ENCODE measurements at places on chromosomes 3 and 15.

DNA sequence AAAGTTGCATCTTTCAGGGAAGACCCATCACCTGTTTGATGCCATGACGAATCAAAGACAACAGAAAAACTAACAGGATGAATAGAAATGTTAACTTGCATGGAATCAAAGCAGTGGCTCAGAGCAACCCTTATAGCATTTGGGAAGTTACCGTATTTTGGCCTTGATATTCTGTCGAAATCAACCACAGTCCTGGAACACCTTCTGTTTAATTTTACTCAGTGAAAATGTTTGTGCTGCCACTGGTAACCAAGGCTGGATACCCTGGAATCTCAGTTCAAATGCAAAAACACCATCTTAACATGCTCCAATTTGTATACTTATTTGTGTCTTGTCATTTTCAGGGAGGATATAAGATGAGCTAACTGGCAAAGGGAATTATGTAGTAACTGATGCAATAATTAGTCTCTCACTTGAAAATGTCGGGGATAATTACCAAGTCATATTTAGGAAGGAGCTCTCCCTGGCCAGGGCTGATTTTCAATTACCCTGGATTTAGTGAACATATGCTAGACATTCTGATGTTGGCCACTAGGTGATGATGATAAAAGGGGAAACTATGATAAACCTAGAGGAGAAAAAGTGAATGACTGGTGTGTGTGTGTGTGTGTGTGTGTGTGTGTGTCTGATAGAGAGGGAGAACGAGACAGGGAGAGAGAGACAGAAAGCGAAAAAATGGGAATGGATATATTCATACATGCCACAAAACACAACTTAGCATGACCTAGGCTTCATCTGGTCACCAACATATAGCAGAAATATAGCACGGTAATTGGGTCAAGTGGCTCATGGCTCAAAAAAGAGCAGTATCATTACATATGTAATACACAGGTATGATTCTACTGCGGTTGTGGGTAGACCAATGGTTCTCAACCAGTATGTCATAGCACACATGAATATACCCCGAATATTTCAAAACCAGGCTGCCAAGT, 19.0 kb upstream of the PRICKLE2 start:
- no peak for DNase-seq

DNA sequence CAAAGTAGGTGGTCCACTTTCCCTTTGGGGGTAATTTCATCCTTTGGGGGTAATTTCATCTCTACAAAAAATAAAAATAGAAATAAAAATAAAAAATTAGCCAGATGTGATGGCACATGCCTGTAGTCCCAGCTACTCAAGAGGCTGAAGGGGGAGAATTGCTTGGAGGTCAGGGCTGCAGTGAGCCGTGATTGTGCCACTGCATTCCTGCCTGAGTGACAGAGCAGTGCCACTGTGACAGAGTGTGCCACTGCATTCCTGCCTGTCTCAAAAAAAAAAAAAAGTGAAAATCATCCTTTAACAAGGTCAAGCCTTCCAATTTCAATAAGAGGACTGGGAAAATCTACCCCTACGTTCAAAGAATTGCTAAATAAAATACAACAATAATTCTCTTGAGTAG, 22.8 kb downstream of the SERP1 start:
- no peak for DNase-seq

- DNase-seq = no peak
Measured at GRCh38 chr15:75091814-75092213, 68.4 kb downstream of the PPCDC start.

- no peak for DNase-seq
Measured at GRCh38 chr3:37987315-37987697, 3.3 kb upstream of the VILL start.

DNA sequence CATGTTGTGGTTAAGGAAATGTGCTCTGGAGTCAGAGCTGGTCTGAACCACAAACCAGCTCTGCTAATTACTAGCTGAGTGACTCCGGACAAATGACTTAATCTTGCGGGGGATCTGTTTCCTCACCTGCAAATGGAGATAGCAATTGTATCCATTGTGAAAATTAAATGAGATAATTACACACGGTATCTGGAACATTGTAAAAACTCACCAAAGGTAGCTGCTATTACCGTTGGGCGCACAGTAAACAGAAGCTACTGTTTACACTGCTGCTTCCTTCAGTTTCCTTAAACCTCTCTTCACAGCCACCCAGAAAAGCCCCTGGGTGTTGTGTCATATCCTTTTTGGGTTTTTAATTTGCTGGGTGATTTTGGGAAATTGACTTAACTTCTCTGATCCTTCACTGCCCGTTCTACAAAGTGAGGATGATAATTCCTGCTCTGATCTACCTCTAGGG, 107.8 kb downstream of the MEGF11 start:
- DNase-seq = no peak

DNA sequence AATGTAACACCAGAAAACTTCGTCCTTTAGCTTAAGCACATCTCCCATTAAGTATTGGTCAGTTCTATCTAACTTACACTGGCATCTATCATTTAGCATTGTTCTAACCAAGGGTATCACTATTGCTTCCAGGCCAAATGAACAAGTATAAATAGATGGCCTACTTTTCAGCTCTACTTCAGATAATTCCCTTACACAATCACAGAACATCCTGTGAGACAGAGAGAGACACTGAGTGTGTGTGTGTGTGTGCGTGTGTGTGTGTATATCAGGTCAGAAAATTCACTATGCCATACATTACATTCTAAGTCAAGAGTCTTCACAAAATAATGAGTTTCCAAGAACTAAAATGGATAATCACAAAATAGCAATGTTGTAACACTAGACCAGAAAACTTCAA, 39.1 kb downstream of the SCAPER start:
- no peak for DNase-seq

- DNase-seq = no peak
Measured at GRCh38 chr3:72567474-72567873, 280.8 kb downstream of the SHQ1 start.

- no peak for DNase-seq
Measured at GRCh38 chr3:102069211-102069662, 219.9 kb downstream of the NFKBIZ start.

GRCh38 chr3:46948830-46949671, 27.5 kb downstream of the CCDC12 start:
- DNase-seq = no peak

DNA sequence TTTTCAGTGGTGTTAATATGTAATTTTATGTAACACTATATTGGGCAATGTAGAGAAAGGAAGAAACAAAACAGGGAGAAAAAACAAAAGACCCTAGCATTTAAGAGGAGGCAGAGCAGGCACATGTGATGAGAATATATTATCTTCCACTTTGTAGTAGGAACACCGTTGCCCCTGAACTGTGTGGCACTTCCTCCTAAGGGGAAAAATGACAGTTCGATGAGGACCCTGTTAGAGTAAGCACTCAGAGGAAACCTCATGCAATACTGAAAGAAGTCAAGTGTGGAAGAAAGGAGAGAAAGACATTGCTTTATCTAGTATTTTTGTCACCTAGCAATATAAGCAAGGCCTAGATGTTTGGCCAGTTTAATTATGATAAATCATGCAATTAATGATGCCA, 32.2 kb downstream of the ARPP21 start:
- DNase-seq = no peak

- no peak for DNase-seq
Measured at GRCh38 chr3:49591615-49592014, 37.3 kb downstream of the BSN start.

GRCh38 chr3:37700466-37701248, 161.0 kb upstream of the CTDSPL start:
- DNase-seq = no peak

DNA sequence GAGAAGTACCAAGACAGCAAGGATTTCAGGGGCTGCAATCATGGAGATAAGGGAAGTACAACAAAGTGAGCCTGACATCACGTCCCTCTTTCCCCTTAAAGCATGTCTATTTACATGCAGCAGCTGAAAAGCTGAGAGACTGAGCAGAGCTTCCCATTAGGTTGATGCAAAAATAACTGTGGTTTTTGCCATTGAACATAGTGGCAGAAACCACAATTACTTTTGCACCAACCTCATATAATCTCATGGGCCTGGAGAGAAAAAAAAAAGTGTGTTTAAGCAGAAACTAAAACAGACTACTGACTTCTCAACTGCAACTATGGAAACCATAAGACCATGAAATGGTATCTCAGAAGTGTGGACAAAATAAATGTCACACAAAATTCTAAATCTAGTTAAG, 48.3 kb downstream of the CCDC12 start:
- DNase-seq = no peak

GRCh38 chr3:187550446-187550845, 119.7 kb downstream of the SST start:
- no peak for DNase-seq

- DNase-seq = no peak
Measured at GRCh38 chr3:46089237-46090011, 62.1 kb upstream of the XCR1 start.

- no peak for DNase-seq
Measured at GRCh38 chr3:178456621-178457285, 79.5 kb upstream of the KCNMB2 start.

DNA sequence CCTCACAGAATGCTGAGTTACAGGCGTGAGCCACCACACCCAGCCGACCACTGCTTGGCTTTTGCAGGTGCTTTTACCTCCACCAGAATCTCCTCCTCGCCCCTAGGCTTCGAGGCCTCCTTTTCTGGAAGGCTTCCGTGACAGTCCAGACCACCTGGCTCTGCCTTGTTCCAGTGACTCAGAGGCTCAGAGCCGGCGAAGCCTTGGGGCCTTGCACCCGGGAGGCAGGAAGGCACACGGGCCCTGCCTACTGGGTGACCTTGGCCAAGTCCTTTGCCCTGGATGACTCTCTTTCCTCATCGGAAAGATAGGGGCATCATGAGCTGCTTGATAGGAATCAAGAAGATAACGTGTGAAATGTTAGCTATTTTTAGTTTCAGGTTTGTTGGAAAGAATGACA, 31.3 kb upstream of the FURIN start:
- DNase-seq = no peak

DNA sequence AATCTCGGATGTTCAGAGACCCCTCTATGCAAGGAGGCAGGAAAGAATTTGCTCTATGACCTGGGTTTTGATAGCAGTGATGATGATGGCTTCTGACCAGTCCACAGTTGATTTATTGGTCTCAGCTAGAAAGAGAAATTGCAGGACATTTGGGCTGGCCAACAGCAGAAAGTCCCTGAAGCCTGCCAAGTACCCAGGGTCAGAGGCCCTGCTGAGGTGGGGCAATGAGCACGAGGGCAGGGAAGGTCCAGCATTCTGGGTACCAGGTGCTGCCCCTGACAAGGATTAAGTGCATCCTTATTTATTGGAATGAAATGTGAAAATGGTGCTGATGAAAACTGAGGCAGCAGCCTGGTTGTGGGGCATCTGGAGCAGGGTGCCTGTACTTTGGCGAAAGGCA, 19.8 kb downstream of the C3orf62 start:
- no peak for DNase-seq

GRCh38 chr15:83365370-83365938, 81.0 kb upstream of the BNC1 start:
- no peak for DNase-seq

- no peak for DNase-seq
Measured at GRCh38 chr3:38404286-38404685, 49.4 kb upstream of the ACVR2B start.

DNA sequence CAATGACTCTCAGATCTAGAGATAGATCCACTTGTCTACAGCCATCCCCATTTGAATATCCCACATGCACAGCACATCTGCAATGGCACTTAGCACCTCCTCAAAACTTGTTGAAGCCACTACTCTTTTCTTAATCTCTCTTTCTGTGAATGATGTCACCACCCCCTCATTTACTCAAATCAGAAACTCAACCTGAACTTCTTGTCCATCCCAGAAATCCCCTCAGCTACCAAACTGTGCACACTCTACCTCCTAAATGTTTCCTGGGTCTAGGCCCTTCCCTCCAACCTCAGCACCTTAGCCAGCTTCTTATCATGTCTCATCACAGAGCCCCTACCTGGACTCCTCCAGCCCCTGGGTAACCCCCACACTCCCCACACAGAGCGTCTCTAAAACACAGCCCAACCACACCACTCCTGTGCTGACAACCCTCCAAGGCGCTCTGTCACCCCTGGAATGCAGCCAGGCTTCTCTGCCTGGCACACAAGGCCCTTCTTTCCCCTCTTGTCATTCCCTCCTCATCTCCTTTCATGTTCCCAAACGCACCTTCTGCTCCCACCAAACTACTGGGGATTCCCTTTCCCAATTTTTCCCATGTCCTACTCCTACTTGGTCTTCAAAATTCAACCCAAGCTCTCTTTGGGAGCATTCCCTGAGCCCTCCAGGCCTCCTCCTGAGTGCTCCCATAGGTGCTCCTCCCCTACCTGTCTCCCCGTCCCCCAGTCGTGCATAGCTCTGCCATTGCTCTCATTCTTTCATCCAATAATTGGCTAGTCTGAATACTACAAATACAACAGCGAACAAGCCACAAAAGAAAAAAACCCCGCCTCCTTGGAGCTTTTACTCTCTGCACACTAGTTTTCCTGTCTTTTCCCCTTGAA, 39.8 kb upstream of the ZBTB38 start:
- DNase-seq = no peak

DNA sequence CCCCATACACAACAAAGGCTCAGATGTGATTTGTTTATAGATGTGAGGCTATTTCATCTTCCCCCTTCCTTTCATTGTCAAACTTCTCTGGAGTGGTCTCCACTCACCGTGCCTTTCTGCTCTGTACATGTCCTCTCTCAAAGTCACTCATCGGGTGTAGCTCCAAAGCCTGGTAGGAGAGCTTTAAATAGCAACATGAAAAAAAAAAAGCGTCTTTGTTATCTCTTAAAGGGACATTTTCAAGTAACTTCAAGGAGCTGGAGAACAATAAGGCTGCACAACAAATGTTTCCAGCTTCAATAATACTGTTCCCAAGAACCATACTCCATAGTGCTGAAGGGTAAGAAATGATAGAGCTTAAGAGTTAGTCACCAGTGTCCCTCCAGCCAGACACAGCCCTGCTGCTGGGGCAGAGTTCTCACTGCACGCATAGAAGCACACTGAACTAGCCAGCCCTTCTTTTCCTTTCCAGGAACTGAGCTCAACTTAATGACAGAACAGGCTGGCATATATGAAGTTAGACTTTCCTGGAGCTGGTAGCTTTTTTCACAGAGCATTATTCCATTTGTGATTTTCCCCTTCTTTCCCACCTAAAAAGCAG, 8.1 kb downstream of the FBXO40 start:
- DNase-seq = no peak

DNA sequence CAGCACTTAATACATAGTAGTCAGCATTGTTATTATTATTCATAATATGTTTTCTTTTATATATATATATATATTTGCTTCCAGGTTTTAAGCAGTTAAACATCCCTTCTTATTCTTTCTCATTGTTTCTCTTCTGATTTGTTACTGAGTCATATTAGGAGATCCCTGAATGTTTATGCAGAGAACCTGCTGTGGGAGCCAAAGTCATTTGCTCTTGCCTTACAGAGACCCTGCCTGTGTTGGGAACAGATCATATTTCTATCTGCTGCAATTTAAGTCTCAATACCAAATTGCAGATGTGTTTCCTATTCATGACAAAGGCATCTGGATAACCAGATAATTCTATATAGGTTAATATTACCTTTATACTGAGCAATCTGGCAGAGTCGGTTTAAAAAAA, 323.0 kb upstream of the UMPS start:
- DNase-seq = no peak
